ENCODE measurements at places on chromosomes 1 and 21. TPM values are rescaled to one million over a fixed set of nuclear protein-coding genes. Genes with fewer than 3 reads are reported as not detected.
A peak's percentile ranks its signal among the peaks of the same experiment; 100 is the strongest.

GRCh38 chr1:39398278-39399021, 93.0 kb upstream of the BMP8A start:
- peak; percentile 82 for DNase-seq

- no peak for DNase-seq
These were observed 464 bp downstream of the COL11A1 start for GRCh38 chr1:103107741-103108375.

DNA sequence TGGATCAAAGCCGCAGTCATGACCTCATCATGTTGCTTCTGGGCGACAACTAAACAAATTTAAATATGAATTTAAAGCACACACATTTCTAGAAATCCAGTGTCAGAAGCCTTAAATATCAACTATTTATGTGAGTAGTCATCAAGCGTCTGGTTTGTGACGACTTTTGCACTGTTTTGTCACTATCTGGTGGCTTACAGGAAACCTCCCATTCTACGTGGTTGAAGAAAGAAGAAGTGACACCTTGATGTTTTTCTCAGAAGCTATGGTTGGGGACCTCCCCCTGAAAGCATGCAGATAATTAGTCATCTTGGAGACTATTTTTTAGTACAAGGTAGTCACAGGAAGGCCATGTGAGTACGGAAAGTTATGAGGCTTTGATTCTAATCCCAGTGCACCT, 58.5 kb downstream of the TENT5C start:
- no peak for DNase-seq

GRCh38 chr21:46211376-46211775, 17.2 kb downstream of the LSS start:
- peak; percentile 54 for DNase-seq

GRCh38 chr1:181849071-181849470, 212.4 kb downstream of the ZNF648 start:
- DNase-seq: no peak

- no peak for DNase-seq
These were observed 3.3 kb upstream of the KISS1 start for GRCh38 chr1:204199579-204199978.

DNA sequence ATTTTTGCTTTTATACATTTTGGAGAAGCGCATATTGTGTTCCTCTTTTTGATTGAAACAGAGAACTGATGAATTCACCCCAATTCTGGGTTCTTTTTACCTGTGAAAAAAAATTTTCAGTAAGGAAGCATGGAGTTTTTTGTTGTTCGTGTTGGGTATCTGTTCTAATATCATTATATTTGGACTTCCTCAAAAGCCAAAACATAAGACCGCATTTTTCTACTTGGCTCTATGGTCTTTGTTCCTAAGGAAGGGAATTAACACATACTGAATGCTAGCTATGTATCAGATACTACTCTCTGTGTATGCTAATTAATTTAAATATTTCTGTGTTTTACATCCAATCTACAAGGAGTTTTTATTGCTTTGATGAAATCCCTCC, 12.9 kb downstream of the EPB41 start:
- DNase-seq: no peak

DNA sequence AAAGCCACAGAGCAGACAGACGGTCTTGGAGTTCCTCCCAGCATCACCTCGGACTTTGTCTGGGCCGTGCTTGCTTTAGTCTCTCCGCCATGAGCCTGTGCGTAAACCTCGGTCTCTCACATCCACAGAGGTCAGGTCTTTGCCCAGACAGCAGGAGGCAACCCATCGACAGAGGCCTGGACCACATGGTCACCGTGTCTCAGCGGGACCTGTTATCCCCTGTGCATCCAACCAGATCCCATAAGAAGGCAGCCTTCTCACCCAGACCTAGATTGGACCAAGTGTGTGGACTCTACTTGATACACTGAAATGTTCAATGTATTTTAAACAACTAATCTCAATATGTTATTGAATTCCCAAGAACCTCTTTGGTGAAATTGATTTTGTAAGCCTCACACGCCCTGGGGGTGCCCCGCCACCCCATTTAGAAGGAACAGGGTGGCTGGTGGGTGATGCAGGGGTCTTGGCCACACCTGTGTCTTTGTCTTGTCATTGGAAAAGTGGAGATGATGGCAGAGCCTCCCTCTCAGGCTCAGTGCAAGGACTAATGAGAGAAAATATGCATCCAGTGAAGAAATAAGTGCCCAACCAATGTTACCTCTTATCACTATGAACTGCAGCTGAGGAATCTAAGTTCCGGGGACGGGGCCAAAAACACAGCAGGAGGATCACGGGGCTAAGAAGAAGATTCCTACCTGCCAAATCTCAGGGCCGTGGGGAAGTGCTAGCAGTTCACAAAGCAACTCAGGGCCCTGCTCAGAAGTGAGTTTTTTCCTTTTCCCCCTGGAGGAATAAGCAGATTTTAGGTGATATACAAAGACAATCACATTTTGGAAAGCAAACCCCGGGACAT, 101.6 kb upstream of the BACE2 start:
- no peak for DNase-seq

GRCh38 chr1:234631721-234632125, 21.7 kb upstream of the IRF2BP2 start:
- DNase-seq: no peak

- DNase-seq: no peak
These were observed 13.0 kb upstream of the KCND3 start for GRCh38 chr1:112002514-112002913.

DNA sequence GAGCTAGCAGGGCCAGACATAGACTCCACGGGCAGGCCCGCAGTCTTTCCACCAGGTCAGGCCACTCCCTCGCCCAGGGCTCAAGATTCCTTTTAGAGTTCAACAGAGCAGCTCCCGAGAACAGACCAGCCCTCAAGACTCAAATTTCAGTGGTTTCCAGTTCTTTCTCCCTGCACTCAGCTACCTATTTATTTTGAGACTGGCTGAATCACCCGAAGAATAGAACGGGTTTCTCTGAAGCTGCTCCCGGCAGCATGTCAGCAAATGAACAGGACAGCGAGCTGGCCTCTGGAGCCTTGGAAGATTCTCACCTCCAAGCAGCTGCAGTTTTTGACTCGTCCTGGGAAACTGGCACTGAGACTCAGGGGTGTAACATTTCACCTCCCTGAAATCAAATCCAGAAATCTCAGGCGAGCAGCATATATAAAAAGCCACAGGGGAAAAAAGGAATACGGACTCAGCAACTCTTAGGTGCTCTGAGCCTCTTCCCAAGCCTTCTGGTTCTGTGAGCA, 177.9 kb downstream of the CLIC6 start:
- no peak for DNase-seq

DNA sequence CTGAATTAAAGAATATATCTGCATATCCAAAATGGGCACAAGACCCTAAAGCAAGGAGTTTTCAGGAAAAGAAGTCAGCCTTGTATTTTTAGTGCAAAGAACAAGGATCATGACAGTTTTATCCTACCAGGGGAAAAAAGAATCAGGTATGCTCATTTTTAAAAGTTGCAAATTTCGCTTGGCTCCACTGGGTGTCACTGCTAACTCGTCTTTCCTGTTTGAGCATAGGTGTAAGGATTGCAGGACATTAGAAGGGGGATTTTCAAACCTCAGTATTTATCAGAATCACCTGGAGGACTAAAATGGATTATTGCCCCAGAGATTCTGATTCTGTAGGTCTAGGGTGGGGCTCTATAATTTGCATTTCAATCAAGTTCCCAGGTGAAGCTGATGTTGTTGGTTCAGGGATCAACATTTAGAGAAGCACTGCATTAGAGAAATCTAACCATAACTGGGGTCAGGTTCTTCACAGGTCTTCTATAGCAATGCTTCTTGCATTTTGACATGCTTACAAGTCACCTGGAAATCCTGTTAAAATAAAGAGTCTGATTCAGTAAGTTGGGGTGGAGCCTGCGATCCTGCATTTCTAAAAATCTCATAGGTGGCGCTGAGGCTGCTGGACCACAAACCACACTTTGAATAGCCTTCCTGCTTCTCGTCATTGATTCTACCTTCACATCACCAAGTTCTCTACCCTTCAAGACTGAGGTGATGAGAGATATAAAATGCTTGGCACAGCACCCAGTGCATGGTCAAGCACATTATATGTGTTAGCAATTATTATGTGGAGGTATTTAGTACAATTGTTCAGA, 39.6 kb downstream of the NUF2 start:
- DNase-seq: no peak

The PAQR6 gene
- 7.5 TPM for total RNA-seq

The RSPH1 gene
- 1.2 TPM for total RNA-seq

The GJA8 gene
- not detected for total RNA-seq

Data from sigmoid colon (tissue), 7 donors.